ENCODE measurements at places on chromosomes 6 and 20.

DNA sequence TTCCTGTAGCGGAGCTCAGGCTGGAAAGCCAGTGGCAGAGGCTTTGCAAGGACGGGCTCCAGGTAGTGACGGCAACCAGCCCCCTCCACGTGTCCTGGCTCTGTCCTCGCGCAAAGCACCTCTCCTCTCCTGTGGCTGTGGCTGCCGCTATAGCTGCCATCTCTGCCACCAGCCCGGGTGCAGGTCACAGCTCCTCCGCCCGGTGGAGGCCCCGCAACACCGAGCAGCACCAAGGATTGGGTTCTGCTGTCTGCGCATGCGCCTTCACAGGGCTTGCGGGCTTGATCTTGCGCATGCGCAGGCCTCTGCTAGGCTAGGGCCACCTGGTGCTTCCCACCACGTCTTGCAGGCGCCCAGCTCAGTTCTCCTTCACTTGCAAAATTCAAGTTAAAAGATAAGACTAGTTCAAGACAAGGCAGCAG lies 625.4 kb downstream of the QKI start:
- no peak for DNase-seq

- DNase-seq: peak; percentile 75
Observed at GRCh38 chr6:408599-409102, 17.1 kb downstream of the IRF4 start.

DNA sequence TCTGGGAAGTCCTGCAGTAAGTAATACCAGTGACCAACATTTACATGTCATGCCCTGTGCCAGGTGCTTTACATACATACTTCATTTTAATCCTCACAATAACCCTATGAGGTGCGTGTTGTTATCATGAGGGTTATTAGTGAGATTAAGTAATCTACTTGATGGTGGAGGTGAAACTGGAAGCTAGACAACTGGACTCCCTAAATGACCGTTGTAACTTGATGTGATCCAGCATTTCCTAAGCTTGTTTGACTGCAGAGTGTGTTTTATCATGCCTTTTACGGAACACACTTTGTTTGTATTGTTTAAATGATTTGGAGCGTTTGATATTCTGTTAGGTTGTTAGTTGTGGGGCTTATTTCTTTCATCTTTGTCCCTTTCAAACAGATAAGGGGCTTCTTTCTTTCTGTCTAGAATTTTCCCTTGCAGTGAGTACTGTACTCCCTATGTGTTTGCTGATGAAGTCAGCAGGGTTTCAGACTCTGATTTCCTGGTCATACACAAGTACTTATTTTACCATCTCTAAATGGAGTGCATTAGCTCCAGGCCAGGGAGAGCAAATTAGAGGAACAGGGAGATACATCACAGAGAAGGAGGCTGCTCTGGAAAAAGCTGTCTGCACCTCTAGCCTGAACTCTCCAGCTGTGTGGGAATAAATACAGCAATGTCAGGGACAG lies 29.7 kb downstream of the CHMP4B start:
- DNase-seq: no peak

DNA sequence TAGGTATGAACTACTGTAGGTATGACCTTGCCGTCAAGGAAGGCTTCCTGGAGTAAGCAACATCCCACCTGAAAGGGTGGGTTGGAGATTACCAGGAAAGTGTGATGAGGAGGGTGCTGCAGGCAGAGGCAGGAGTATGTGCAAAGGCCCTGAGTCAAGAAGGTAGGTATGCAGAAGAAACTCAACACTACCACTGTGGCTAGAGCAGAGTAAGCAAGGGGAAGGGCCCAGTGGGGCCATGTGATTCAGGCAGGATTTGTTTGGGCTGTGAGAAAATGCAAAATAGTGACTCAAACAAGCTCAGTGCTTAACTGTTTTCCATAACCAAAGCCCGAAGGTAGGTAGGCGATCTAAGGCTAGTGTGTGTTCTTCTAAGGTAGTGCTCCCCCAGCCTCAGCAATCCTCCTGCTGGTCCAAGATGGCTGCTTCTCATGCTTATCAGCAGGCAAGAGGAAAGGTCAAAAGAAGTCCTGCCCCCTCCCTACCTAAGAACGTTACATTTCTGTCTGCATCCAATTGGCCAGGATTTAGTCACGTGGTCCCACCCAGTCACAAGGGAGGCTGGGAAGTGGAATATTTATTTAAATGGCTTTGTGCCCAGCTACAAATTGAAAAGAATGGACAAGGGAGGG lies 36.2 kb upstream of the HMGA1 start:
- no peak for DNase-seq

- DNase-seq: no peak
Observed at GRCh38 chr6:100685747-100686146, 195.4 kb downstream of the ASCC3 start.

DNA sequence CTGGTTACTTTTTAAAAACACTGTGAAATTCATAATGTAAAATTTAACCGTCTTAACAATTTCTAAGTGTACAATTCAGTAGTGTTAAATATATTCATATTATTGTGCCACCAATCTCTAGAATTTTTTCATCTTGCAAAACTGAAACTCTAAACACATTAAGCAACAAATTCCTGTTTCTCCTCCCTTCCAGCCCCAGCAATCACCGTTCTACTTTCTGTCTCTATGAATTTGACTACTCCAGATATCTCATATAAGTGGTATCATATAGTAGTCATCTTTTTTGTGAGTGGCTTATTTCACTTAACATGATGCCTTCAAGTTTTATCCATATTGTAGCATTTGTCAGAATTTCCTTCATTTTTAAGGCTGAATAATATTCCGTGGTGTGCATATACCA lies 44.7 kb downstream of the RSPH3 start:
- DNase-seq: no peak

- DNase-seq: no peak
Observed at GRCh38 chr20:44523746-44524145, 1.9 kb upstream of the SERINC3 start.

Data from D341Med (cell line).